ENCODE measurements at places on chromosomes 3 and 15. TPM values are rescaled to one million over a fixed set of nuclear protein-coding genes. Genes with fewer than 3 reads are reported as not detected.

Gene SGO1
- 1.5 TPM for total RNA-seq

- DNase-seq: no peak
- H3K27me3 ChIP-seq: no peaks in the 10 kb centered on the region
- H3K4me3 ChIP-seq: no peak overlapping the region
- no peaks in the 10 kb centered on the region for H3K4me1 ChIP-seq
- no peak overlapping the region for H3K27ac ChIP-seq
- H3K36me3 ChIP-seq: no peaks in the 10 kb centered on the region
These were observed 1066.5 kb downstream of the PLOD2 start for GRCh38 chr3:145094355-145094941.

Gene GOLGA8T
- not detected for total RNA-seq

DNA sequence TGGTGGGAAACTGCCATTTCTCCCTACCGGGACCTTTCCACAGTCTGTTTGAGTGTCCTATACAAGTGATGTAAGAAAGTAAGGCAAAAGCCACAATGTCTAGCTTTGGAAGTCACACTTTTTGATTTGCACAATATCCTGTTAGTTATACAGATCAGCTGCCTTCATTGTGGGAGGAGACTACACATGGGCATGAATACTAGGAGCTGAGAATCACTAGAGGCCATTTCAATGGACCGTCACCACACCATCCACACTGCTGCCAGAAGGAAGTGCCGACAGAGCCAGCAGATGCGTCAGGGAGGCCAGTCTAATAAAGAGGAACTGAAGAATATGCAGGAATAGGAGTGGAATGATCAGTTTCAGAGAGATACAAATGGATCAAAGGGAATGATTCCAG lies 65.8 kb downstream of the SCN11A start:
- H3K27me3 ChIP-seq: no peaks in the 10 kb centered on the region
- no peak overlapping the region for H3K4me3 ChIP-seq
- no peak for DNase-seq
- H3K27ac ChIP-seq: no peak overlapping the region
- no peaks in the 10 kb centered on the region for H3K4me1 ChIP-seq
- H3K36me3 ChIP-seq: no peaks in the 10 kb centered on the region

Gene CFAP100
- not detected for total RNA-seq

DNA sequence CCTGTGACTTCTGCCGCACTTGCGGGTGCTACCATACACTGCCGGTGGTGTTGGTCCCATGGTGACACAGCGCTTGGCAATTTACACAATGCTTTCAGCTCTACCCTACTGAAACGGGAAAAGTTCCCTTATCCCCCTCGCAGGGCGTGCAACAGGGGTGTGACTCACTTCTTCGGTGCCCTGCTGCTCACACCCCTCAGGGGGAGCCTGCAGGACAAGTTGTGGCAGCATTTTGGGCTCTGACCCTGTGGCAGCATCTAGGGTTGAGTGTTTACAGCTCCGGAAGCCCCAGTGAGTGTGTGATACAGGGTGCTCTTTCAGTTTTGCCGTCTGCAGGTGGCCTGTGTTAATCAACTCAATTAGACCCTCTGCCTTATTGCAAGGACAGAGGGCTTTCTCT lies 324.7 kb upstream of the RGMA start:
- H3K4me1 ChIP-seq: no peaks in the 10 kb centered on the region
- H3K27ac ChIP-seq: no peak overlapping the region
- H3K27me3 ChIP-seq: no peaks in the 10 kb centered on the region

Gene CCRL2
- total RNA-seq: 3.8 TPM

DNA sequence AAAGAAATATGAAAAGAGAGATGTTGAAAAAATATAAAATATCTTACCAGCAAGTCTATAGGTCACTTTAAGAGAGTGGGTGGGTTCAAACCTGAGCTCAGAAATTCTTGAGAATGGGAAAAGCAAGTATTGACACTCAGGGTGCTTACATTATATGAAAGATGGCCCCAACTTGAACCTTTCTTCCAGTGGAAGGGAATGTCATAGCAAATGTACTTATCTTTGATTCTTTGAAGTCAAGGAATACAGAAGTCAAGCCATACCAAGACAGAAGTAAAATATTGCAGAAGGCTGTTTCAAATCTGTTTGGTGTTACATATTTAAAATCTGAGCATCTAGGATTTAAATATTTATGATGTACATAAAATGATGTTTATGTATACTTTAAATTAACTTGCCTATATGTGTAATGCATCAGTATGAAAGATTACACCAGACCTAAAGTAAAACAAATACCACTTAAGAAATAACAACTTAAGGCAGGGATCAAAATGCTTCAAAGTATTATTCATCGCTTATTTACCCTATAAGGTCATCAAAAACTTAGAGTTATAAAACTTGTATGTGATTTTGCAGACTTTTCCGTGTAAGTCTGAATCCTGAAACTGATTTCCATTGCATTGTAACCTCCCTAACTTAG lies 8.7 kb downstream of the MME start:
- H3K4me1 ChIP-seq: no peaks in the 10 kb centered on the region
- H3K4me3 ChIP-seq: no peak overlapping the region
- H3K27ac ChIP-seq: no peak overlapping the region
- no peak for DNase-seq
- H3K36me3 ChIP-seq: no peaks in the 10 kb centered on the region
- no peaks in the 10 kb centered on the region for H3K27me3 ChIP-seq

GRCh38 chr15:68538311-68538710 lies 40.5 kb upstream of the CORO2B start:
- H3K4me3 ChIP-seq: no peak overlapping the region
- DNase-seq: no peak
- no peak overlapping the region for H3K27ac ChIP-seq
- no peaks in the 10 kb centered on the region for H3K27me3 ChIP-seq
- H3K36me3 ChIP-seq: no peaks in the 10 kb centered on the region
